ENCODE measurements at places on chromosomes 1 and 21.

DNA sequence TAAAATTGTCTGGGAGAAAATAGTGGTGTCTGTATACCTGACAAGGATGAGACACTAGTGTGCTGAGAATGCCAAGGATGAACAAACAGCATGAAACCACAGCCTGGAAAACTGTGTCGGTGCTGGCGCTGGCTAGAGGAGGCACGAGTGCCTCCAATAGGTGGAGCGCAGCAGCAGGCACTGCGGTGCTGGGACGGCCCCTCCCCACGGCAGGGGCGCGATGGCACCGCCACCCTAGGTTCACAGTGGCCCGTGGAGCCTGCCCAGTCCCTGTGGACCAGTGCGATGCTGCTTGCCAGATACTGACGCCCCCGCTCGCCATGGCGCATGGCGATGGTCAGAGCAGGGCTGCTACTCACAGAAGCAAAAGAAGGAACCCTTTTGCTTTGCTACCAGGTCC lies 6.8 kb downstream of the CFAP410 start:
- no peak for DNase-seq

GRCh38 chr1:245704765-245705164 lies 550.0 kb downstream of the KIF26B start:
- no peak for DNase-seq

DNA sequence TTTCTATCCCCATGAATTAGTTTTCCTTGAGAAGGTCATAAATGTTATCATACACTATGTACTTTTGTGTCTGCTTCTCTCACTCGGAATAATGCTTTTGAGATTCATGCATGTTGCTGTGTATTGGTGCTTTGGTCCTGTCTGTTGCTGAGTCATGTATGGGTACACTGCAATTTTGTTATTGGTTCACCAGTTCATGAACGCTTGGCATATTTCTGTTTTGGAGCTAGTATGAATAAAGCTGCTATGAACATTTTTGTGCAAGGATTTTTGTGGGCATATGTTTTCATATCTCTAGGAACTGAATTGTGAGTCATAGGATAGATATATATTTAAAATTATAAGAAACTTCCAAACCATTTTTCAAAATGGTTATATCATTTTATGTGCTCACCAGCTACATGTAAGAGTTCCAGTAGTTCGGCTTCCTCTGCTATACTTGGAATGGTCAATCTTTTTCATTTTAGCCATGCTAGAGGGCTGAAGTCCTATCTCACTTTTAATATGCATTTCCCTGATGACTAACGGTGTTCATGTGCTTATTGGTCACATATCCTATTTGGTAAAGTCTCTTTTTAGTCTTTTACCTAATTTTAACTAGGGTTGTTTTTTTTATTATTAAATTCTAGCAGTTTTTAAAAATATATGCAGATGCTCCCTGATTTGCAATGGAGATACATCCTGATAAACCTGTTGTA lies 38.2 kb downstream of the ETS2 start:
- no peak for DNase-seq

- peak; percentile 1 for DNase-seq
Observed at GRCh38 chr1:103461161-103462105, 64.1 kb upstream of the RNPC3 start.

DNA sequence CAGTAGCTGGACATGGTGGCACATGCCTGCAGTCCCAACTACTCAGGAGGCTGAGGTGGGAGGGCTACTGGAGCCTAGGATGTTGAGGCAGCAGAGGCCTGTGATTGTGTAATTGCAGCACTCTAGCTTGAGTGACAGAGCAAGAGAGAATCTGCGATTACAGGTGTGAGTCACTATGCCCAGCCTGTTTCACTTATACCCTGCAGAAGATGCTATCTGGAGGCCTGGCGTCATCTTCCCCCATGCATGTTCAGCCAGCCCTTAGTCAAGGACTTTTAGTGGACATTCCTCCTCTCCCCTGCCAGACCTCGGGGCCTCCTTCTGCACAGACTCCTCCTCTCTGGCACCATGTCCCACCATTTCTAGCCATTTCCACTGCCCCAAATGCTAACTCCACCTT lies 36.3 kb upstream of the RCC2 start:
- no peak for DNase-seq

- DNase-seq = no peak
Observed at GRCh38 chr1:16026723-16027484, 5.1 kb downstream of the CLCNKA start.

DNA sequence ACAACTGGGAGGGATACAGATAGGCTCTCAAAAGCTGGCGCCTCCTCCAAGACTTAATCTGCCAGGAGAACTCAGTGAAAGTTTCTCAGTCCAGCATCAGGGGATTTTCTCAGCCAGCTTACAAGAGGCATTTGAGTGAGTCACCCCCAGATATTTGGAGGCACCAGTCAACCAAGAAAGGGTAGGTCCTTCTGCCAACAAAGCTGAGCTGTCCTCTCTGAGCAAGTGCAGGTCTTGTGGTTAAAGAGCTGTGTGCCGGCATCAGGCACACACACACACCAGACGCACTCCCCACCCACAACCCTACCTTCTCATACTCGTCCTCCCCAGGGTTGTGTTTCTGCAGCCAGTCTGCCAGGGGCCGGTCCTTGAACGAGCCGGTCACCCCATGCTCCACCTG lies 27.0 kb upstream of the PPP1R15B start:
- DNase-seq = no peak

DNA sequence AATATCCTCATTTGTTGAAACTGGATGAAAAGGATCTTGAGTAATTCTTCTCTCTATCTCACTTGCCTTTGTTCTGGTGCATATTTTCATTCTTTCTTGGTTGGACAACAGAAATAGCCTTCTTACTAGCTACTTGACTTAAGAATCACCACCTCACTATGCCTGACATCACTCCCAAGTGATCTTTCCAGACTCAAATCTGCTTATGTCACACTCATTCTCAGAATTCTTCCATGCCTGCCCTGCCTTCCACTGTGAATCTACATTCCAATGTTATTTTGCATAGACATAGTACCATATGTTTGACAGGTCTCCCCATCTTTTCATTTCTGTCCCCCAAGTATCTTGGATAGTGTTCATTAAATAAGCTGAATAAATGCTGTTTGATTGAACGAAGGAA lies 78.5 kb upstream of the DPYD start:
- DNase-seq = no peak

- DNase-seq = no peak
Observed at GRCh38 chr1:192756314-192756713, 52.5 kb upstream of the RGS2 start.

DNA sequence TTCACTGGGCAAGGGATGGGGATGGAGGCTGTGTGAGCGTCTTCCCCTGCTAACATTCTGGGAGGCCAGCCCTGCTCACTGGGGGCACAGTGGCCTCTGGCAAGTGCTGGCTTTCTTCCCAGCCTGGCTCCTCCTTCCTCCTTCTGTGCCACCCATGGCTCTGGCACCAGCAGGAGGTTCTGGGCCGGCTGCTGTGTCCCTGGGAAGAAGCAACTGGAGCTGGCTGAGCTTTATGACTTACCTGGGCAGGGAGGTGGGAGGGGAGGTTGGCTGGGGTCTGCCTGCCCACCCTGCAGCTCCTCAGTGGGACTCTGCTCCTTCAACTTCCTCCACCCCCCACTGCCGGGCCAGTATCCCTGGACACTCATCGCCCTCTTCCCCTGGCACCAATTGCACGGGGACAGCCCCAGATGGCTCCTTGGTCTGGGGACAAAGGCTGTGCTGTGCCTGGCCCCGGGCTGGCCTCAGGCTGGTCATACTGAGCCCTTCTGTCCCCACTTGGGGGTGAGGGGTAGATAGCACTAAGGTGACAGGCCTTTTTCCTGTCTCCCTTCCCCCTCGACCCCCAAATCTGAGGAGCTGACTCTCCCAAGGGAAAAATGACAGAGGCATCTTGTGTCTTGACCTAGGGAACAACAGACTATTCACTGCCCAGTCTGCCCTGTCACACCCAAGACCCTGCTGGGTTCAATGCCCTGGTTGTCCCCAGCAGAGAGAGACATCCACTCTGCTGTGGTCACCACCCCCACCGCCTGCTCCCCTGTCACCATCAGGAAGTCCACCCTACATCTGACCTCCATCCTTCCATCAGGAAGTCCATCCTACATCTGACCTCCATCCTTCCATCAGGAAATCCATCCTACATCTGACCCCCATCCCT lies 14.4 kb downstream of the CDK18 start:
- DNase-seq = no peak

DNA sequence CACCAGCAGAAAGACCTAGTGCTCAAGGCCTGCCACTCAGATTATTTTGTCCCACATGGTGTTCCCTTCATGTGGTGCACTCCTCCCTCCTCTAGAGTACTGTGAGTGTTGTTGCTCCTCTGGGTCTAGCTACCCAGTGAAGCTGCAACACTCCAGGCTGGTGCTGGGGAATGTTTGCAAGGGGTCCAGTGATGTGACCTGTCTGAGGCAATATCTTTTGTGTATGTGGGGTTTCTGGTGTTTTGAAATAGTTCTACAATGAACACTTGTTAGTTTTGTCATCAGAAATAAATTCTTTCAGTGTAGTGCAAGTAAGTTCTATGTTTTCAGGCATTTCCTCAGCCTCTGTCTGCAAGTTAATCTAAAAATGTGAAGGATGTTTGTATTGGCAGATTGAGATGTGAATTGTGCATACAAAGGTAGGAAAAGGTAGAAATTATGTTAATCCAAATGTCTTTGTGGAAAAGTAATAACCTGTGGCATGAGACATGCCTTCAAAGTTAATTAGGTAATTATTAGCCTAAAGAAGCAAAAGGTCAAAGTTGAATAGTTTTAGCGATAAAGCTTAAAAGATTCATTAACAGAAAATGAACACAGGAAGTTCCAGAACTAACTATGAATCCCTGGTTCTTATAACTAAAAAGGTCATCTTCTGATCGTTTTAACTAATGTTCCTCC lies 616.8 kb downstream of the LTN1 start:
- DNase-seq = no peak

DNA sequence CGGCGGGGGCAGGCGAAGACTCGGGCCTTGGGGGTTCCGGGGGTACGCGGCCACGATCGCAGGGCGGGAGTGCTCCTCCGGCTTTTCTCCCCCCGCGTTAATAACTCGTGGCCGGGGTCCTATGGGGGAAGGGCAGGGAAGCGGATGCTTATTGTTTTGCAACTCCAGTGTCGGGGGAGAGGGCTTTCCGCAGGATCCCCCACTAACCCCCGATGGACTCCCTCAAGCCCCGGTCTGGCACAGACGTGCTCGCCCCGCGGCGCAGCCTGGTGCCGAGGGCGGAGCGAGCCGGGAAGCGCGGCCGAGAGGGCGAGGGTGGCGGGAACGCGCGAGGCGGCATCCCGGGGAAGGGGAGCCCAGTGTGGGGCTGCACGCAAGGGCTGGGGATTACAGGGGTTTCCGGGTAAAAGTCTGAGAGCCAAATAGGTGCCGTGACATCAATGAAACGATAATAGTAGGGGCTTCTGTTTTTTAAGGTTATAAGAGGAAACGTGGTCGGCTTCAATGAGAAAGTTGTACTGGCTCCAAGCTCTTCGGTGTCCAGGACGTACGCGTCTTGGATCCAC lies 772 bp downstream of the UCK2 start:
- peak; percentile 32 for DNase-seq

- no peak for DNase-seq
Observed at GRCh38 chr1:192706936-192707335, 71.0 kb downstream of the RGS13 start.

DNA sequence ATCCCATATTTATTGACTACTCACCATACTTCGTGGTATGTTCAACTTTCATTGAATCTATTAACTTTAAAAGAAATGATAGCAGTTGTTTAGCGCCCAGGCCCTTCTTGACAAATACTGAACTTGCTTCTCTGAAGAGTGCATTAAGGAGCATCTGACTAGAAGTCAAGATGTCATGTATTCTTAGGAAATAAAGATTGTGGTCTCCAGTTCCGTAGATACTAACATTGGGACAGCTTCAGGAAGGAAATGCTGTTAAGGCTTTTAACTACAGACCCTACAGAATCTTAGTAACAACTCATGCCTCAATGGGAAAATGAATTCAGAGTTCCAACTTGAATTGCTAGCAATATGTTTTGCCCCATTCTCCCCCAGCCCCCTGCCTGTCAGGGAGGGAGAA lies 14.8 kb downstream of the LYST start:
- DNase-seq = no peak

- no peak for DNase-seq
Observed at GRCh38 chr1:170853302-170853701, 82.0 kb upstream of the MROH9 start.

DNA sequence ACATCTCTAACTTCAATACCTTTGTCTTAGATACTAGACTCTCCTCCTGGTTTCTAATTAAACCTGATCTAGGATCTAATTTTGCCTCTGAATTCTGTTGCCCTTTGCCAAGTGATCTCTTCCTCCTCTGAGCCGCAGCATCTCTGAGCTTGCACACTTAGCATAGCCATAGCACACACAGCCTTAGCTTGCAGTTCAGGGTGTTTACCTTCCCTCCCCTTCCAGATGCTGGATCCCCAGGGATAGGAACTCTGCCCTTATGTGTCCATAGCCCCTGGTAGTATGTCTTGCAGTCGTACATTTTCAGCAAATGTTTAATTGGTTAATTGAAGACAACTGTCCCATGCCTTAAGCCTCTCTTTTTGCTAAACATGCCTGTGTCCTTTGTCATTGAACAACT lies 30.3 kb downstream of the SELL start:
- no peak for DNase-seq

- DNase-seq = peak; percentile 8
Observed at GRCh38 chr1:185045814-185046492, 595 bp downstream of the RNF2 start.

DNA sequence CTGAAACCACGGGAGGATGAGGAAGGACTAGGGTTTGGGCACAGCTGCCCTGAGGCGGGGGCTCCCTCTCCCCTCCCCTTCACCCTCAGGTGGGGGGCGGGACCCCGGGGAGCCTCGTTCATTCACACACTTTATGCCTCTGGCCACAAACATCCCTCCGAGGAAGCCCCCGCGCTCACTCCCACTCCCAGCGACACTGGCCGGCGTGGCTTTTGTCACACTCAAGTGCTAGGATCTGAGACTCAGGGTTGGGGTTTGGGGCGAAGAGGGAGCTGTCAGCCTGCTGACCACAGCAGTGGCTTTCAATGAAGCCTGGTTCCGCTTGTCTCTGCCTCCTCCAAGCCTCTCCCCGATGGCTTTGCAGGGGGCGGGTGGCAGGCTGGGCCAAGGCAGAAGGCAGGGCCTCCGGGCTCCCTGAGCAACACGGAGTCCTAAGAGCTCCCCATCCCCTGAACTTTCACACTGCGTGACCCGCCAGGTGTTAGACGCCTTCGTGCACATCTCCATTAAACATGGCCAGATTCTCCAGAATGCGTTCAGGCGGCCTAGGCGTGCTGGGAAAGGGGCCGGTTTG lies 178.1 kb downstream of the NPHP4 start:
- no peak for DNase-seq
